SJSA1 (cell line): ENCODE measurements at places on chromosomes 3 and 15. TPM values are rescaled to one million over a fixed set of nuclear protein-coding genes. Genes with fewer than 3 reads are reported as not detected.
A peak's percentile ranks its signal among the peaks of the same experiment; 100 is the strongest.

DNA sequence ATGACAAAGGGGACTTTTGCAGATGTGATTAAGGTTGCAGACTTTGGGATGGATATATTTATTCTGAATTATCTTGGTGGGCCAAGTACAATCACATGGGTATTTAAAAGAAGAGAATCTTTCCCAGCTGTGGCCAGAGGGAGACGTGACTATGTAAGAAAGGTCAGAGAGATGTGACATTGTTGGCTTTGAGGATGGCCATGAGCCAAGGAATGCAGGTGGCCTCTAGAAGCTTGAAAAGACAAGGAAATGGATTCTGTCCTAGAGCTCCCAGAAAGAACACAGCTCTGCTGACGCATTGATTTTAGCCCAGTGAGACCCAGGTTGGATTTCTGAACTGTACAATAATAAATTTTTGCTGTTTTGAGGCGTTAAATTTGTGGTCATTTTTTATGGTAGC lies 616.0 kb upstream of the TBL1XR1 start:
- no peak for DNase-seq

Gene CDHR4
- not detected in 2 replicates for total RNA-seq

DNA sequence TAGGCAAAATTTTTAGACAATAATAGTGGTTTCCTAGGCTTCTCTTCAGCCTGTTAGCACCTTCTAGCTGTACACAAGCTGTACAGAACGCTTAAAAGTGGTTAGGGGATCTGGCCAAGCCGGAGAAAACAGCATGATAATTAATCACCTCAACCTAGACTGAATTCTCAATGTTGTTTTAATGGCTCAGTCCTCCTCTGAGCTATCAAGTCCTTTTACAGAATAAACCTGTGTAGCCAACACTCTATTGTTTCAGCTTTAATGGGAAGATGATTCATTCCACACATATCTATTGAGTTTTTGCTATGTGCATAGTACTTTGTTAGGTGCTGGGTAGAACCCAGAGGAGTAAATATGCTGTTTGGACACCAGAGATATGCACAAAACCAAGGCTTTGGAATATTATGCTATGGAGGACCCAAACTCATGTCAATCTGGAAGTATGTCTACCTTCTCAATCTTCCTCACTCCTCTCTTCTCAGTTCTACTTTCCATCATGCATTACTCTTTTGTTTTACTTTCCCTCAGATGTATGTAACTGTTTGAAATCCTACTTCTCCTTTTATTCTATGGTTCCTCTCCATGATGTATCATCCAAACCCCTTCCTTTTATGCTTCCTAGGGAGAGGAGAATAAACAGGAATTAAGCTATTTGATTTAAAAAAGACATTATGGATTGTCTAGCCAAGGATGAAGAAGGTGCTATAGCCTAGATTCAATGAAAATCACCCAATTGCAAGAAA lies 27.6 kb upstream of the UBE2E2 start:
- DNase-seq: no peak

Gene CBLB
- total RNA-seq: 2.7 and 5.0 TPM in 2 replicates

- DNase-seq: no peak
Observed at GRCh38 chr15:30979457-30979856, 12.0 kb downstream of the MTMR10 start.

Gene SLC35A5
- 45.7 and 46.5 TPM in 2 replicates for total RNA-seq

- DNase-seq: no peak
Observed at GRCh38 chr3:130242850-130243569, 102.5 kb upstream of the COL6A5 start.

Gene SEMA6D
- total RNA-seq: 2.3 and 3.7 TPM in 2 replicates

DNA sequence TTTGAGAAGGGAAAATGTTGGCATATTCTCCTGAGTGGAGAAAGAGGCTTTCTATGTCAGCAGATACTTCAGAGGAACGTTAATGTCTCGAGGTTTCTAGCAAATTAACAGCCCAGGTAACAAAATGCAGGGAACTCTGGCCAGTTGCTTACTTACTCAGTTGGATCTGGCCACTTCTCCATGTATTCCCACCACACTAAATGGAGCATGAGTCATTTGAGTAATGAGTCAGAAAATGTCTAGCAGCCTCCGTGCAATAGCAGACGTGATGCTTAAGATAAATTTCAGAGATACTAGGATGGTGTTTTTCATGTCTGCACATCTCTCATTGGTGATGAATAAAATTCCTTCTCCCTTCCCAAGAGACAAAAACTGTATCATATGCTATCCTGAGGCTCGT lies 671.5 kb downstream of the FHIT start:
- peak; percentile 60 for DNase-seq
